ENCODE measurements at places on chromosomes 7 and 10.
A peak's percentile ranks its signal among the peaks of the same experiment; 100 is the strongest.

DNA sequence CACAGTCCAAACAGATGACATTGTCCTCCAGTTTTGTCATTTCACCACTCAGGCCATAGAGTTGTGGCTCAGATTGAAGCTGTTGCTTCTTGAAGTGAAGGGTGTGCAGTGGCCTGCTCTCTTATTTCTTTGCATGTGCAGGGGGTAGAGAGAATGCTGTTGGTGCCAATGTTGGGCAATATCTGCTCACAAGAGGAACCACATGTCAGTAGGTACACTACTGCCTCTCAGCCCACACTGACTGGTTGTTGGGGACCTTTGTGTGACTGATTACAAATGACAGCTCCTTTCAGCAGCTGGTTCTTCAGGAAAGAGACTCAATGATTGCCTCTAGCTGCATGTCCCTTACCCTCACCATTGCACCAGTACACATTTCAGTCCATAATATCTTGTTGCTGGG lies 21.9 kb upstream of the SFTPA1 start:
- DNase-seq = no peak

DNA sequence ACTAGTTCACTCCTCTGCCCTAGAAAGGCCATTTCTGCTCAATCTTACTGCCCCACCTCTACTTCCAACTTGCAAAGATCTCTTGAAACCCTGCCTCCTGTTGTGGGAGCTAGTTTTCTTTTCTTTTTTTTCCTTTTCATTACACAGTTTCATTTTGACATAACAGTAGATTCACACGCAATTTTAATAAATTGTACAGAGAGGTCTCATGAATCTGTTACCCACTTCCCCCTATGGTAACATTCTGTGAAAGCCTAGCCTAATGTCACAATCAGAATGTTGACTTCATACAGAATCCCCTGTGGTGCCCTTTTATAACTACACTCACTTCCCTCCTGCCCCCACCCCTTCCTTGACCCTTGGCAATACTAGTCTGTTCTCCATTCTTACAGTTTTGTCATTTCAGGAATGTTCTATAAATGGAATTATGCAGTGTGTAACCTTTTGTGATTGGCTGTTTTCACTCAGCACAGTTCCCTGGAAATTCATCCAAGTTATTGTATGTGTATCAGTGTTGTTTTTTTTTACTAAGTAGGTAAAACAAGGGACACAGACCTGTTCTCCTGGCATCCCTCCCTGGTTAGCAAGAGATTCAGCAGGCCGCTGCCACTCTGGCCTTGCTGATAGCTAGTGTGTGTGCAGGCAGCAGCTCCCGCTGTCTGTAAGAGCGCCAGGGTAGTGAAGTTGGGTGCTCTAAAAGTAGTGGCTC lies 21.5 kb downstream of the CHST3 start:
- DNase-seq = no peak

DNA sequence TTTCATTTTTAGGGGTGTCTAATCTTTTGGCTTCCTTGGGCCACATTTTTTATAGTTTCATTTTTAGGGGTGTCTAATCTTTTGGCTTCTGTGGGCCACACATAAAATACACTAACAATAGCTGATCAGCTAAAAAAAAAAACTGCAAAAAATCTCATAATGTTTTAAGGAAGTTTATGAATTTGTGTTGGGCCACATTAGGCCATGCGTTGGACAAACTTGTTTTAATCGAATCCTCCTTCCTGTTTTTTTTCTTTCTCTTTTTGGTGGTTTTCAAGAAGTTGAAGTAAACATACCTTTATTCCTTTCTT lies 37.4 kb downstream of the ZNRF2 start:
- DNase-seq = no peak

DNA sequence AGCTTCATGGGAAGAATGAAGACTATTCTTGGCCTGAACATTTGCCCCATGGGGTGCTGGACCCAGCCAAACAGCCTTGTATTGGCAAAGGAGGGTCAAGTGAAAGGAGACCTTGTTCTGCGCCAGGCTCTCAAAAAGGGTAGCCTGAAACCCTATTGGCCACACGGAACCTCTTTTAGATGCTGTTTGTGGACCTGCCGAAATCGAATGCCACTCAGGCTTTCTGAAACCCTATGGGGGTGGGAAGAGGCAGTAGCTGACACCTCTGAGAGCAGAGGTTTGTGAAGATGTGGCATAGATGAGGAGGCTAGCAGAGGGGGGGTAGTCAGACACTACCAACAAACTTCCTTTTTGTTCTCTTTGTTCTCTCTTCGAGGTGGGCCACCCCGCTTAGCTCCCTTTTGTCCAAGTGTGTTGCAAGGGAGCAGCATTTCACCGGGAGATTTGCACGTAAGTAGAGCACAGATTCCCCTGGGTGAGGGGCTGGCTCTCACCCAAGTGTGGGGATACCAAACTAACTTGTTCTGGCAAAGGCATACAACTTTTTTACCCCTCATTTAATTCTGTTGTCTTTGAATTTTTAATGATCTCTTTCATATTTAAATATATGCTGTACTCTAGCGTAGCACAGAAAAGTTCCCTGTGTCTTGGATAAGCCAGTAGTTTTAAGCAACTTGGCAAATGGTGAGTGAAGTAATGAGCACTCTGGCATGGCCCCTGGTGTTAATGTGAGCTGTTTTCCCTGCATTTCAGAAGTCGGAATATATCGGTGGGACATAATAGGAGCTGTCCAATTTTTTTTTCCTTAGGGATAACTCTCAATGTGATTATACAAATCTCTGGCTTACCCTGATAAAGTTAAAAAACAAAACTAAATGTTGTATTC lies 107.7 kb downstream of the SEPTIN7 start:
- DNase-seq = no peak

DNA sequence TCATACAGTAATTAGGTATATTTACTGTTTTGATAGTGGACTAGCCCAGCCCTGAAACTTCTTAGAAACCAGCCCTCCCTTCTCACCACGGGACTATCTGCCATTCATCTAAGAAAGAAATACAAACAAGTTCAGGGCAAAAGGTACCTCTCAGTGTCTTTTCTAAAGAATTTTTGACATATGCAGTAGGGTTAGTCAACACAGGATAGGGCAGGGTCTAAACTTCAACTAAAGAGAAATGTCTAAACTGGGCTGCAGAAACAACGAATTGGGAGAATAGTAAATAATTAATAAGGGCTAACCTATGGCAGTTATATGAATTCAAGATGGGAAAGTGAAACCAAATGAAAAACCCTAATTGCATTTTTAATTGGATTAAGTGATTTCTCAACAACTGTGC lies 496.6 kb downstream of the INHBA start:
- DNase-seq = no peak

- no peak for DNase-seq
Observed at GRCh38 chr7:138433583-138434443, 26.2 kb upstream of the TRIM24 start.

DNA sequence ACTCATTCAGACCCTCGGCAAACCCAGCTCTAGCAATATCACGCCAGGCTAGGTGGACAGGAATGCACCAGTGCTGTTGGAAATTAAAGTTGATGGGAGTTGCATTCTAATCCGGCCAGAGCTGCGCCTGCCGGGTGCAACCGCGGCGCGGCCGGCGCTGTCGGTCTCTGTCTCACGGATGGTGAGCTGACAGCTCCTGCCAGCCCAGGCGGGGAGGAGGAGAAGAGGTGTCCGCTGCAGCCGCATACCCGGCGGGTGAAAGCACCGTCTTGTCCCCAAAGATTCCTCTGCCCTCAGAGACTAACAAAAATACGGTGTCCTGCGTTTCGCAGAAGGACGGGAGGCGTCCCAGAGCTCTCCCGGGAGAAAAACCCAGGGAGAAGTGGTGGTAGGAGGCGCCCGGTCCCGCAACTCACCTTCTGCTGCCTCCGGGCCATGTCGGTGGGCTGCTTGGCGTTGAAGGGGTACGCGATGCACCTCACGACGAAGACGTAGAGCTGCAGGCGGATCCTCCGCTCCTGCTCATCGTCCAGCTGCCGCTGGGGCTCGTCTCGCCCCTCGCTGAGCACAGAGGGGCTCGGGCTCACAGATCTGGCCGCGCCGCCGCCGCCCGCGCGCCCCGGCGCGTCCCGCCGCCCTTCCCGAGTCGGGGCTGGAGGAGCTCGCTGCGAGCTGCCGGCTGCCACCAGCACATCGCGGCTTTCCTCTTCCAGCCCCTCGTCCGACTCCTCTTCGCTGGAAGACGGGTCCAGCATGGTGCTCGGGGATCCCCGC lies 490 bp downstream of the CADPS2 start:
- no peak for DNase-seq

- DNase-seq = peak; percentile 96
Observed at GRCh38 chr7:2523941-2524807, 4.6 kb downstream of the LFNG start.

DNA sequence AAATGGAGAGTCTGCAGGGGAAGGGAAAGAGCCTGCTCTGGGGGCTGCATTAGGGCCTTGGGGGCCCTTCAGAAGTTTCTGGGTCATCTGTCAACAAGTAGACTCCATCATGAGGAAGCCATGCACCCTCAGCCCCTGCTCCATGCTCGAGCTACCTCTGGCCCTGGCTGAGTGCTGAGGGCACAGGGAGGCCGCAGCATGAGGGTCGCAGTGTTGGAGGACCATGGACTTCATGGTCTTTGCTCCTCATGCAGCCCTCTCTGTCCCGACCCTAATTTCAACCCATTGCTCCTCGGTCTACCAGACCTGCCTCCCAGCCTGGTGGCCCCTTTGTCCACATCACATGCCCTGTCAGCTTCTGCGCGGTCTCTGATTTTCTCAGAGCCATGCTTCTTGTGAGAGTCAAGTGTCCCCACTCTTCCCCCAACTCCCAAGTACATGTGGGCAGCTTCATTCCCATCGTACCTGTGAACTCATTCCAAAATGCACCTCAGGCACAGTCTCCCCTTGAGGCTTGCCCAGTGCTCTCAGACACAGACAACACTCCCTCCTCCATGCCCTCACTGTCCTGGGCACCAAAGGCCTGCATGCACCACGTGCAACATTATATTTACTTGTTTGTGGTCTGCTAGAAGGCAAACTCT lies 14.7 kb downstream of the ZNF488 start:
- DNase-seq = peak; percentile 70

- no peak for DNase-seq
Observed at GRCh38 chr10:53064614-53065013, 292.0 kb upstream of the MBL2 start.
